Right cardiac atrium (tissue), 5 donors: ENCODE measurements at places on chromosomes 16 and 17. TPM values are rescaled to one million over a fixed set of nuclear protein-coding genes. Genes with fewer than 3 reads are reported as not detected.

DNA sequence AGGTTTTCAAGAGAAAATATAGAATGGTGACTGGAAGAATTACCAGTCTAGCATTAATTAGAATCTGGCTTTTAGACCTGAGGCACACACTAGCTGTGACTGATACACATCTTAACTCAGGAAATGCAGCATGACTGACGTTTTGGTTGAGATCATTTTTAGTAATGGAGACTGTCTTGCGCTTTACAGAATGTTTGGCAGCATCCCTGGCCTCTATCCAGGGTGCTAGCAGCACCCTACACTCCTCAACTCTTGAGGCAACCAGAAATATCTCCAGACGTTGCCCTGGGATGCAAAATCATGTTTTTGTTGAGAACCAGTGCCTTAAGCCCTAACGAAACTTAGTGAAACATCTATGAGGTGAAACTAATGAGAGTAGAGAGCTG lies 109.0 kb downstream of the HS3ST3A1 start:
- no peak for DNase-seq

GRCh38 chr17:48795444-48796162 lies 21.4 kb downstream of the TTLL6 start:
- no peak for DNase-seq

GRCh38 chr16:48524348-48525200 lies 85.4 kb downstream of the N4BP1 start:
- no peak for DNase-seq

DNA sequence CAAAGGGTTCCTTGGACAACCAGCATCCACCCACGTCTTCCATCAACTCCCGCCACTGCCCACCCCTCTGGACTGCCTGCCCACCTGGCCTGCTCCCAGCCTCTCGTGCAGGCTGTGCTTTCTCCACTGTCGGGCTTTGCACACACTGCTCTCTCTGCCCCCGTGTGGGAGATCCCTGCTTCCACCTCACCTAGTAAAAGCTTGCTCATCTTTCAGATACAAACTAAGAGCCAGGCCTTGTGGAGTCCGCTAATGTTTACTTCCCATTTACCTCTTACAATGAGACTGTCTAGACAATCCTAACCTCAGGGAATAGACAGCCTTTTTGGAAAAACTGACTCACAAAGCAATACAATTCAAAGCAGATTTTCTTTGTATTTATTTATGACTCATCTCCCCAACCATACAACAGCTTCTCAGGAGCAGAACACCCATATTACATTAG lies 67.6 kb downstream of the USP31 start:
- no peak for DNase-seq

DNA sequence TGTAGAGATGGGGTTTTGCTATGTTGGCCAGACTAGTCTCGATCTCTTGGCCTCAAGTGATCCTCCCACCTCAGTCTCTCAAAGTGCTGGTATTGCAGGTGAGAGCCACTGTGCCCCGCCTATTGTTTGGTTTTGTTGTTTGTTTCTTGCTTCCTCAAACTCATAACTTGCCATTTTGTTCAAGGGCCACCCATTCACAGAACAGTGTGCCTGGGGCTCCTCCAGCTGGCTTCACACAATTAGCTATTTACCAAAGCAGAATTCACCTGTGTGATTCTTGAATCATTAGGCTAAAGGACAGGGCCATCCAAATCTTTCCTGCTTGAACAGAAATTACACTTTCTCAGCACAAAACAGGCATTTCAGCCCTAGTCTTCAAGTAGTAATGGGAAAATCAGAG lies 7.2 kb downstream of the ABHD15 start:
- DNase-seq: no peak

DNA sequence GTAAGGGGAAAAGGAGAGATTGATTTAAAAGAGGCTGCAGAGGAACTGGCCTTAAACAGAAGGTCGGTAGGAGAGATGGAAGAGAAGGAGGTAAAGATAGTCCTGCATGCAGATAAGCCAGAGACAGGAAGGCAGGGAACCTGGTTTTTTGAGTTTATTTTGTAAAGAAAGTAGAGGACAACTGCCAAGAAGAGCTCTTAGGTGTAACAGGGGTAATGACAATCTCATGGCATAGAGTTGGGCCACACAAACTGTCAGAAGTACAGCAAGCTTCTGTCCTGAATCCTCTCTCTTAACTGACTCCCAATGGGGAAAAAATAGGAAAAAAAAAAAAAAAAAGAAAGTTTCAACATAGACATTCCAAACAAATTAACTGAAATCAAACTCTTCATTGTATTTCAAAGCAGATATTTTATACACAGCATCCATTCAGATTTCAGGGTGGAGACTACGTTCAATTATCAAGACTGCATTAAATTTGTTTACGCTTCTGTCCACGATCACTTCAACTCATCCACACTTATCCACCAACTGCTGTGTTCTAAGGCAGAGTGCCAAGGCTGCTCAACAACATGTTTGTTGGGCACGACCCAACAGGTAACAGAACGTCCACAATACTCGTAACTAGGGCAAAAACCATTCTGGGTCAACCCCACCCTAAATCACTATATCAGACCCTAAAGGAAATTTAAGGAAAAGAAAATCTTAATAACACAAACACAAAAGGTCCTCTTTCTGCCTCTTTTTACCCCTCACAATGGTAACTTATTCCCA lies 34.9 kb downstream of the USP31 start:
- DNase-seq: no peak

DNA sequence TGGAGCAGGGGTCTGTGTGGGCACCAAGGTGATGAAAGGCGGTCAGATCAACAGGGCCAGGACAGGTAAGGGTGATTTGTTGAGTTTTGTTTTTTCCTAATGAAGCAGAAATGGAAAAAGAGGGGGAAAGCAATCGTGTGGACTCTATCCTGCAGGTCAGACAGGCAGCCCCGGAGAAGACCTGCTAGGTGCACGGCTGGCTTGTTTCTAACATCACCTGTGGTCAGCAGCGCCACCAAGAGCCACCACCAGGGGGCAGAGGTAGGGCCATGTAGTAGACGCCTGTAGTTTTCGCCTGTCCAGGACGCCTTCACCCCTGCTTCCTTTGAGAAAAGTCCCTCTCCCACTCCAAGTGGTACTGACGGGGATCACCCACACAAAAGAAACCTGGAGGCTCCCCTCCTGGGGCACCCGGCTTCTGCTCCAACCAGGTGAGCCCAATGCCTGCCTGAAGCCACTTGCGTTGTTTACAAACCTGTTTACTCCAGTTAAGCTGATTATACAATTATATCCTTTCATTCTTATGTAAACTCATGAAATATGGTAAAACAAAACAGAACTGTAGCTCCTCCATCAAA lies 54.2 kb upstream of the SEC14L1 start:
- peak; percentile 96 for DNase-seq

- no peak for DNase-seq
These were observed 27.6 kb downstream of the NXPH3 start for GRCh38 chr17:49603238-49603637.

- no peak for DNase-seq
These were observed 7.9 kb downstream of the CLUAP1 start for GRCh38 chr16:3508736-3509135.

Gene CCNF
- 1.2 TPM for total RNA-seq
